ENCODE measurements at places on chromosomes 2 and 18.

DNA sequence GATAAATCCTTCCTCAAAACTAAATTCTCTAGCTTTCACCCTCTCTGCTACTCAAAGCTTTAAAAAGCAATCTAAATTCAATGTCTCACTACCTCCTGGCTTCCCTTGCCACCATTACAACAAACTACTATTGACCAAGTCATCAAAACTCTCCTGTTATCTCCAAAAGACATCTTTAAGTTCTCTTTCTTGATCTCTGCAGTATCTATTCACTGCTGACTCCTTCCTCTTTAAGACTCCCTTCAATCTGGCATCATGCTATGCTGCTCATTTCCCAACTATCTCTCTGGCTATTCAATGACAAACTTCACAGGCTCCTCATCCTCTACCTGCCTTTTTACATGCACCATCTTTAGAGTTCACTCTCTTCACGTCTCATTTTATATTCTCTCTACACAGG, 5.9 kb downstream of the PPP3R1 start:
- no peak for DNase-seq

- DNase-seq, result no peak
Observed at GRCh38 chr2:63073994-63074393, 23.4 kb downstream of the OTX1 start.

GRCh38 chr2:178506524-178506923, 26.3 kb downstream of the PLEKHA3 start:
- DNase-seq, result no peak

DNA sequence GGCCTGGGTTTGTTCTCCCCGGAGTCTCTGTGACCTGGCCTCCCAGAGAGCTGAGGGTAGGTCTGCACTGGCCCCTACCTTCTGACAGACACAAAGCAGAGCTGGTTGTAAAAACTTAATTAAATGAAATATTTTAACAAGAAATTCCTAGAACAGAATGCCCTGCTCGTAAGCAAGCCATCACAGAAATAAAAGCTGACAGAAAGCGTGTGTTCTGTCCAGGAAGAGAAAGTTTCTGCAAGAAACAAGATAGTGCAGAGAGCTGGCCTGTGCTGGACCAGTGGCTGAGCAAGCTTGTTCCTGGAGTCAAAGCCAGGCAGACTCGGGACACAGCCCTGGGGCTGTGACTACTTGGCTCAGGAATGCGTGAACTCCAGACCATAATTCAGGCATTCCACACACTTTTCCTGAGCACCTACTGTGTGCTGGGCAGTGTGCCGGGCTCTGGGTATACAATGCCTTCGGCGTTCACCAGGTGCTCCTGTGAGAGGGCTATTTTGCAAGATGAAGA, 51.6 kb downstream of the APOB start:
- no peak for DNase-seq

GRCh38 chr2:23637011-23637778, 252.2 kb downstream of the KLHL29 start:
- no peak for DNase-seq

GRCh38 chr2:85850451-85850850, 38.3 kb downstream of the ST3GAL5 start:
- DNase-seq, result no peak

DNA sequence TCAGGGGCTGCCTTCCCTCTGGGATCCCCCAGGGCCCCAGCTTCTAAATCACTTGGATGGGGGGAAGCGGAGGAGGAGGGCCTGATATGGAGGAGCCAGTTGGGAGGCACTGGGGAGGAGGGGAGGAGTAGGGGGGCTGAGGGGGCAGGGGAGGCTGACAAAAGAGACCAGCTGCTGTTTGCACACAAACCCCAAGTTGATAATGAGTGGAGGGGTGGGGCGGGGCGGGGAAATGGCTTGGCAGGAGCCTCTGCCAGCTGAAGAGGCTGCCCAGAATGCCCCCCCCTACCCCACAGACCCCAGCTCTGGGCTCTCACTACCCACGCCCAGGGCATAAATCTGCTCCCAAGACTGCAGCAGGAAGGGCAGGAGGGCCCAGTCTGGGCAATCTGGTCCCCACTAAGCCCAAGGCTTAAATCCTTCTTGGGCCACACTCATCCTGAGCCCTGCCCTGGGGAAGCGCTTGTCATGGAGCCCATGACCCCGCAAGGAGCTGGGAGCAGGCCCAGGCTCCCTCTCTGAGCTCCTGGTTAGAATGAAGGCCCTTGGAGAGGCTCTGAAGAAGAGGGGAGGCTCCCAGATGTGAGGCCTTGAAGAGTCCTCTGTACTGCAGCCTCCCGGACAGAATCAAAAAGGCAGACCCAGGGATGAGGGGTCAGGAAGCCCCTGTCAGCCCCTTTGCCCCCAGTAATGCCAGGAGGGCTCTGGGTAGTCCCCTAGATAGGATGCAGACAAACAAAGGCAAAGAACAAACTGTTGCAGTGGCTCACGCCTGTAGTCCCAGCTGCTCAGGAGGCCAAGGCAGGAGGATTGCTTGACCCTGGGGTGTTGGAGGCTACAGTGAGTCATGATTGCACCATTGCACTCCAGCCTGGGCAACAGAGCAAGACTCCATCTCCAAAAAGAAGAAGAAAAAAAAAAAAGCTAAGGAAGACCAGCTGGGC, 24.8 kb upstream of the PTMA start:
- DNase-seq, result peak; percentile 91

DNA sequence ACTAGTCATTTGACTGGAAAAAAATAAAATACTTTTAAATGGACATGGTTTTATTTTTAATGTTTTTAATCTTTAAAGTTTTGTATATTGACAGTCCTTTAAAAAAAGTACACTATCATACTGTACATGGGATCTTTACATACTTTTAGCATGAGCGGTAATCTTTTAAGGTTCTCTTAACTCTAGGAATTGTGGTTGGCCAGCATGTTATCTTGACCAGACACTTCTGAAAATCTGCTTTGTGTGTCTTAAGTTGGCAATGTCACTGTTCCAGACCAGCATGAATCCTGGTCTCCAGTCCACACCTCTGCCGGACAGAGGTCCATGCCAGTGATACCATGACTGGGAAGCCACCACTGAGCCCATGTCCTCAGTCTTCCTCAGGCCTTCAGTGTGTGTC, 17.7 kb downstream of the ITGB1BP1 start:
- no peak for DNase-seq

DNA sequence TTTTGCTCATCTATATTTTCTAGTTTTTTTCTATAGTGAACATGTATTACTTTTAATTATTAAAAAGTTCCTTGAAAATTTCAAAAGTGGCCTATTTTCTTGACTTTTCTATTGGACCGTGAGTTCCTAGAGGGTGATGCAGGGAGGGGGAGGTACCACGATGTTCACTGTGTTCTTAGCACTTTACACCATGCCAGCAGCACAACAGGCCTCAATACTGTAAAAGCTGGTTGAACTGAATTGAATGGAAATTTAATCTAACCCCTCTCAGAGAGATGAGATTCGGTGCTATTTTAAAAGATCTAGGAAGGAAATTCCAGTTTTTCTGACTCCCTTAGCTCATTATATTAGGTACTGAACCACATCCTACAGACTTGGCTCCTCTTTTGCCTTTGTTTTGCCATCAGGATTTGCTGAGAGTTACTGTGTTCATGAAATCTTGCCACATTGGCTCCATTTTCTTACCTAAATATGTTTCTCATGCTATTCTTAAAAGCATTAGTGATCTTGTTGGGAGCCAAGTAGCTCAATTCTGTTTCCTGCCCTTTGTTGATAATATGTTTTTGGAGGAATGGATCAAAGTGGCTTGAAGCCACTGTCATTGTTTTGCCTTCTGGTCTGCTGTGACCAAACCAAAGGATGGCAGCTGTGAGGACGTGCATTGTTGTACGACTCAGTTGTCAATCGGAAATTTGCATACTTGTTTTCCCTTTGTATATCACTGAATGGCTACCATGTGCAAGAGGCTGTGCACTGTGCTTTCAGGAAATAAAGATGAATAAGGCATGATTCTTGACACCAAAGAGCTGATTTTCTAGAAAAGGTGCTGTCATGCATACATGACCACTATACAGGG, 25.3 kb downstream of the MYO1B start:
- DNase-seq, result no peak

GRCh38 chr2:109529532-109530449, 84.0 kb downstream of the SEPTIN10 start:
- DNase-seq, result no peak

GRCh38 chr2:240595381-240596079, 9.0 kb downstream of the CAPN10 start:
- no peak for DNase-seq
